ENCODE measurements at places on chromosomes 3 and 15.
A peak's percentile ranks its signal among the peaks of the same experiment; 100 is the strongest.

GRCh38 chr3:178835033-178835432 is 236.6 kb downstream of the ZMAT3 start:
- DNase-seq, result no peak

- DNase-seq, result no peak
Measured at GRCh38 chr3:141341536-141341935, 26.8 kb upstream of the ZBTB38 start.

DNA sequence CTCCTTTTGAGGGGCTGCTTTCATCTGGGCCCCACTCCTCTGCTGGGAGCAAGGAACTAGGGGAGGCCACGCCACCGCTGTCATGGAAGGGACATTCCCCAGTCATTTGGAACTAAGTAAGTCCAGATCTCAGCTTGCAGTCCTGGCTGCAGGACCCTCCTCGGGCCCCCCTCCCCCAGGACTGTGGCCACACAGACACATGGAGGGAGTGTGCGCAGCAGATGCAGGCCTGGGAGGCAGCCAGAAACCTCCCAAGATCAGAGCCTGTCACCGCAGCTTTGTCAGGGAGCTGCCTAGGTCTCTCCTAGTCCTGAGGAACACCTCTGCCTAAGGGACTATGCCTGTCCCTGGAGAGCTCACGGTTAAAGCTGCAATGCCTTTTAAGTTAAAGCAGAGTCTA is 7.3 kb upstream of the SEMA3F start:
- no peak for DNase-seq

DNA sequence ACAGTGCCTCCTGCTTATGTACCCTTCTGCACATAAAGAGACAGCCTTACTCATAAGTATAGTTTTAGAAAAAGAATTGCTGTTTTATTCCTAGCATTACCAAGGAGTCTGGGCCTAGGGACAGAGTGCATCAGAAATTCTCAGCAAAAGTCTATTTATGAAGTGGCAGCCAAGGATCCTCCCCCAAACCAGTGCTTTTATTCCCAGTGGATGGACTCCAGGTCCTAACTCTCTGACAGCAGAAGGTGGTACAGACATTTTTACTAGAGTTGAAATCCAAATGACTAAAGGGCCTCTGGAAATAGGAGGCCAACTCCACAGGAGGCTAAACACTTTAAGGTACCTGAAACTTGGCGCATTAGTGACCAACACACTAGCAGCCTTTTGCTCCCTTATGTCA is 407.2 kb upstream of the TPRG1 start:
- DNase-seq, result no peak

GRCh38 chr3:17118771-17119170 is 234.0 kb downstream of the PLCL2 start:
- no peak for DNase-seq

GRCh38 chr3:148833223-148833622 is 5.6 kb downstream of the CPB1 start:
- DNase-seq, result no peak

- no peak for DNase-seq
Measured at GRCh38 chr3:13881536-13882410, 1.9 kb upstream of the WNT7A start.

DNA sequence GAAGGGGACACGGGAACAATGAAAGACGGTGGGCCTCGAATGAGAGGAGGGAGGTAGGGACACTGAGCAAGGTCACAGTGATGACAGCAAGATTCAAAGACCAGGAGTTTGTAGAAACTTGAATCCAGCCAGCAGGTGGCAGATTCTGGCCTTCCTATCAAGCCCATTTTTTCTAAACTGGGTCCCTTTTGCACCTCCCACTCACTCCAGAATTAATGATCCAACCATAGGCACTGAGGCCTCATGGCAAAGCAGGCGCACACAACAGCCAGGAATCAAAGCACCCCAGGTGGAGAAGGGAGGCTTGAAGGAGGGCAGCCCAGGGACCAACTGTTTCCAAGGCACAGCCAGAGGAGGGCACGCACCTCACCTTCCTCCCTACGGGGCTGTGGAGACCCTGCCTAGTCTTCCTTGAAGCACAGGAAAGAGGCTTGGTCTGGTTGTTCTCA is 90.2 kb downstream of the ANP32A start:
- DNase-seq, result peak; percentile 50
